Aorta (tissue), 5 donors: ENCODE measurements at places on chromosomes 11 and 22.

DNA sequence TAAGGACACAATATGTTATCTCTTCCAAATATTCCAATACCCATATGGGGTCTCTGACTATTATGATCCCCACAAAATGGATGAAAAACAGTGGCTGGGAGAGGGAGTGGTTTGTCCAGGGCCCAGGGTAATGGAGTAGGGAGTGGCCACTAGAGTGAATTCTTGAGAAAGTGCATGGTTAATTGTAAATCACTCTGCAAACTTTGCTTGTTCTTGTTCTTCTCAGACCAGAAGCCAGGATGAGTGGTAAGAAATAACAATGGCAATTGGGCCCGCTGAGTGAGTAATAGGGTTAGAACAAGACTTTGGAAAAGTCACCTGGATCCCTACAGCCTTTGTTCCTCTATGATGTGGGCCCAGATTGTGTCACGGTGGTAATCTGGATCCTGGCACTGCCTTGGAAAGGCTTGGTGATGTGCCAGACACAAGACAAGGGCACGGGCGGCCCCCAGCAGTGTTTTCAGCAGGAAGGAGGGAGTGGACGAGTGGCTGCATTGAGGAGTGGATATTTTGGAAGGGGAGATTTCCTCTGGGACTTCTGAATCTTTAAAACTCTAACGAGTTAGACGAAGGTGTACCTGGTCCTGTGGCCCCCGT lies 18.2 kb upstream of the KIRREL3 start:
- H3K27ac ChIP-seq: no peak overlapping the region
- H3K4me1 ChIP-seq: no peaks in the 10 kb centered on the region
- DNase-seq: no peak
- no peaks in the 10 kb centered on the region for H3K36me3 ChIP-seq
- H3K27me3 ChIP-seq: no peaks in the 10 kb centered on the region

- DNase-seq: no peak
- no peak overlapping the region for H3K27ac ChIP-seq
- no peaks in the 10 kb centered on the region for H3K4me1 ChIP-seq
- H3K4me3 ChIP-seq: no peak overlapping the region
- H3K36me3 ChIP-seq: no peaks in the 10 kb centered on the region
- H3K27me3 ChIP-seq: no peaks in the 10 kb centered on the region
Observed at GRCh38 chr11:60251485-60252212, 8.7 kb upstream of the MS4A4E start.

DNA sequence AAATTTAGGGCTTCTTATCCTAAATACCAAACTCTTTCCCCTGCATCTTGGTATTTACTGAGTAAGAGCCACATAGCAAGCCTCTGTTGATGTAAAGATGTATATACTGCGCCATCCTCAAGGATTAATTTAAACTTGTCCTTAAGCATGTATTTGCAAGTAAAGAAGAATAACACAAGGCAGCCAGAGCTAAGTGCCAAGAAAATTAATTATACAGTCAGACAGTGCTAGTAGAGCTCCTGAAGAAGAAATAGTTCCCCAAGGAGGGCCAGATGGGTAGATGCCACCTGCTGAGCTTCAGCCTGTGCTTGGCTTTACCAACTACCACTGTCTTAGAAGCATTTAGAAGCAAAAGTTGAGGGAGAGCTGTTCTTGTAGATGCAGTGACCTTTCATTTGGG lies 470.0 kb downstream of the BUD13 start:
- H3K27ac ChIP-seq: no peak overlapping the region
- H3K36me3 ChIP-seq: no peaks in the 10 kb centered on the region
- H3K4me3 ChIP-seq: no peak overlapping the region
- H3K4me1 ChIP-seq: no peaks in the 10 kb centered on the region
- no peaks in the 10 kb centered on the region for H3K27me3 ChIP-seq

- no peak for DNase-seq
- H3K36me3 ChIP-seq: no peaks in the 10 kb centered on the region
Observed at GRCh38 chr11:127806501-127806900, 780.9 kb downstream of the ETS1 start.

- no peaks in the 10 kb centered on the region for H3K36me3 ChIP-seq
- no peak for DNase-seq
- H3K27ac ChIP-seq: no peak overlapping the region
- no peaks in the 10 kb centered on the region for H3K4me1 ChIP-seq
- no peak overlapping the region for H3K4me3 ChIP-seq
Observed at GRCh38 chr11:61609000-61609979, 28.4 kb upstream of the SYT7 start.
